ENCODE measurements at places on chromosomes 2 and 18.

DNA sequence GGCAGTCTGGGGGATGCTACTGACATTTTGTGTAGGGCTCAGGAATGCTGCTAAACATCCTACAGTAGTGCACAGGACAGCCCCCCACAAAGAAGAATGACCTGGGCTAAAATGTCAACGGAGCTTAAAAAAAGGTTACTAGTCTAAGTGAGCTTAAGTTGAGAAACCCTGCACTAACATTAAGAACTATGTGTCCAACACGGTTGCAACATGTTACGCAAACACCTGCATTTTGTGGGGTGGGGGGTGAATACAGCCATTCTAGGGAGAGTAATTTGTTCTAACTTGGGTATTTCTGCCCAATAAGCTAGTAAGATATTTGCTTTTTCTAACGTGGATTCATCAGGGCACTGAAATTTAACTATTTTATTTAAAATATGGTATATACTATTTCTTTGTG is 57.9 kb downstream of the SLC8A1 start:
- DNase-seq: no peak

- DNase-seq: no peak
Measured at GRCh38 chr2:120985174-120985996, 249.7 kb downstream of the GLI2 start.

DNA sequence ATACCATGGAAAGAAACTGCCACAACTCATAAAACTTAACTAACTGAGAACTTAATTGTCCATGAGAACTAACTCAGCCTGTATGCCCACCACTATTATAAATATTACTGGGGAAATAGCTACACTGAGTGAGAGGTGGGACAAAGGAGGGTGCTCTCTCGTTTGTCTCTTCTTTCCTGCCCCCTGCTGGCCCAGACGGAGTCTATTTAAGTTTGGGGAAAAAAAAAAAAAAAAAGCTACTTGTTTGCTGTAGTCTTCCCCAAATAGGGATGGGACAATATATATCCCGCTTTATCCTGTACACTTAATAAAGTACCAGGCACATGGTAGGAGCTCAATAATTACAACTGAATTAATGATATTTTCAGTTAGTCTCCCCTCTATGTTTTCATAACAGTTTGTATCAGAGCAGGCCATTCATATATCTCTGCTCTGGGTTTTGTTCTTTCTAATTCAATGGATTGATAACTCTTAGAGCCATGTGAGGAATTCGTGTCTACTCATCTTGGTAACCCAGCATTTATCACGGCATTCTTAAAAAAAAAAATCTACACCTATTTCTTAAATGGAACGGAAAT is 647.6 kb upstream of the PKDCC start:
- DNase-seq: no peak

GRCh38 chr2:8435608-8436007 is 246.2 kb upstream of the ID2 start:
- DNase-seq: no peak

- no peak for DNase-seq
Measured at GRCh38 chr2:82485701-82486100, 1973.4 kb downstream of the SUCLG1 start.

GRCh38 chr2:1282552-1282951 is 130.7 kb upstream of the TPO start:
- no peak for DNase-seq

DNA sequence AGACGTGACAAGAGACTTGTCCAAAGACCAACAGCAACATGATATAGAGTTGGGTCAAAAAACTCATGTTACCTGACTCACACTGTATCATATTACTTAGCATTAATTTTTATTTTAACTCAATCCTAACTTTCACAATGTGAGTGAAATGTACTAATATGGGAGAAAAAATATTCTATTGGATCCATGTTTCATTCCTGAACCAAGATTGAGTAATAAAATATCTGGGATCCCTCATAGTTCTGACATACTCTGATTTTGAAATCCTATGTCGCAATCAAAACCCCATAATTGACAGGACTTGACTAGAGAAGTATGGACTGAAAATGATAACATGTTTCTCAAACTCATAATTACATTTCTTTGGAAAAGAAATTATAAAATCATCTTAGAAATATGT is 190.4 kb downstream of the RIT2 start:
- no peak for DNase-seq

DNA sequence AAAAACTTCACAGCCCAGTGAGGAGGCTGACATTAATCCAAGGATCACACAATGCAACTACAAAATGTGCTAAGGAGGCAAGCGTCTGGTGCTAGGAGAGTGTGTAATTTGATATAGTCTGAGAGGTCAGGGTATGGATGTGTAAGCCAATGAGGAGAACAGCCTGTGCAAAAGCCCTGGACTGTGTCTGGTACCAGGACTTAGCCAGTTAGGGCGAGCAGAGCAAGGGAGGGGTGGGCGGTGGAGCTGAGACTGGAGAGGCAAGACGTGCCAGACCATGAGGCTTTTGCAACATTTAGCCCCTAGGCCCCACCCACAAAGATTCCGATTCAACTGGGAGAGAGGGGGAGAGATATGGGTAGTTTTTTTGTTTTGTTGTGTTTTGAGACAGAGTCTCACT is 33.5 kb upstream of the SPRED2 start:
- no peak for DNase-seq

GRCh38 chr2:181367906-181368435 is 89.2 kb upstream of the ITGA4 start:
- no peak for DNase-seq

GRCh38 chr2:240922245-240922981 is 16.3 kb downstream of the CROCC2 start:
- DNase-seq: no peak

DNA sequence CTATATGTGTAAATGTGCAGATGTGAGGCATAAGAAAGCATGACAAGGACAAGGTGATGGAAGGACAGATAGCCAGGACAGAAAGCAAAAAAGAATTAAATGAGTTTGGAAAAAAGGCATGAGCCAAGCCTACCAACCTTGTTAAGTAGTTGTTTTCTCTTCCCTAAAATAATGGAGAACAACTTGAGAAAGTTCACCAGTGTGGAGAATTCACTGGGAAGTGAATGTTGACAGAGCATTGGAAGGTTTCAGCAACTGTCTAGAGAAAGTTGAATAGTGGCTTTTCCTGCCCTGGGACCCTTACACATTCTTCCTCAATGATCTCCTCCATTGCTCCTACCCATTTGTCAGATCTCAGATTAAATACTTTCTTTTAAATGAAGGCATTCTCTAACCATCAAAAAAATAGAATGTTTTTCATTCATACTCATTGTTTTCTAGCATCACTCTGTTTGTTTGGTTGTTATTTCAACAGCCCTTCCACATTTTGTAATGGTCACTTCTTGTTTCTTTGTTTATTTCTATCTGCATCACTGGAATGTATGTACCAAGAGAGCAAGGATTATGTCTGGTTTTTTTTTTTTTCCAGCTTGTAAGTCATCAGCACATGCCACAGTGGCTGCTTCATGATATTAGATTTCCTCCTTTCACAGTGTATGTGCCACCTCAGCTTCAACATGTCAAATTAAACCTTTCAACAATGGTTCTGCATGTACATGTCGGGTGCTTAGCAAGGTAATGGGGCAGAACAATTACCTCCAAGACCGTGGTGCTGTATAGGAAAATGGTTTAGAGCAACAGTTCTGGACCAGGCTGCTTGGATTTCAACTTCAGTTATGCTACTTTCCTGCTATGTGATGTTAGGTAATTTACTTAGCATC is 586.0 kb upstream of the VRK2 start:
- no peak for DNase-seq

DNA sequence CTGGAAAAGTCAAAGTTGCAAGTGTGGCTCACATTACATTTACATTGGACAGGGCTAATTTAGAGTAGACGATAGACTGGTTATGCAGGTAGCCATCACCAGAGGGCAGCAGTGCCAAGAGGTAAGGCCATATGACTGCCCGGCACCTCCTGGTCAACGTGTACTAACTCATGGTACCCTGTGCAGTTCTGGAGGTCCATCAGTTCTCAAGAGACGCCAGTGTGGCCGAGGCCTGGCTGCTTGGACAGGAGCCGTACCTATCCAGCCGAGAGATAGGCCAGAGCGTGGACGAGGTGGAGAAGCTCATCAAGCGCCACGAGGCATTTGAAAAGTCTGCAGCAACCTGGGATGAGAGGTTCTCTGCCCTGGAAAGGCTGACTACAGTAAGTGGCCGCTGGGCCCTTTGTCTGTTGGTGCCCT is 65.8 kb upstream of the EML6 start:
- DNase-seq: peak; percentile 54

- no peak for DNase-seq
Measured at GRCh38 chr2:175402571-175402970, 221.1 kb upstream of the ATP5MC3 start.

DNA sequence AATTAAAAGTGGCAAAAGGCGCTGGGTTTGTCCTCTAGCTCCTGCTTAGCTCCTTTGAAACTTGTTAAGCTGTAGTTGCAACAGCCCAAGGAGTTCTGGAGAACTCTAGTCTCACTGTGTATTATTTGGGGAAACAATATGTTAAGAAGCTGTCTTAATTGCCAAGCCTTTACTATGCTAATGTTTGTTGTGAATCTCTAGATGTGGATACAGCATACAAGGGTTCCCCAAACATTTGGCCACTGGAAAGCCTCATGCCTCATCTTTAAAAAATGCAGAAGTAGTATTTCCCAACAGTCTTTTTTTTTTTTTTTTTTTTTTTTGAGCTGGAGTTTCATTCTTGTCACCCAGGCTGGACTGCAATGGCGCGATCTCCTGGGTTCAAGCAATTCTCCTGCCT is 236.7 kb downstream of the PRKCE start:
- no peak for DNase-seq

GRCh38 chr2:14348247-14348646 is 284.3 kb upstream of the LRATD1 start:
- DNase-seq: no peak

- DNase-seq: peak; percentile 69
Measured at GRCh38 chr2:215269397-215270117, 42.3 kb upstream of the ATIC start.

- DNase-seq: no peak
Measured at GRCh38 chr2:53353135-53354114, 414.2 kb upstream of the CHAC2 start.

DNA sequence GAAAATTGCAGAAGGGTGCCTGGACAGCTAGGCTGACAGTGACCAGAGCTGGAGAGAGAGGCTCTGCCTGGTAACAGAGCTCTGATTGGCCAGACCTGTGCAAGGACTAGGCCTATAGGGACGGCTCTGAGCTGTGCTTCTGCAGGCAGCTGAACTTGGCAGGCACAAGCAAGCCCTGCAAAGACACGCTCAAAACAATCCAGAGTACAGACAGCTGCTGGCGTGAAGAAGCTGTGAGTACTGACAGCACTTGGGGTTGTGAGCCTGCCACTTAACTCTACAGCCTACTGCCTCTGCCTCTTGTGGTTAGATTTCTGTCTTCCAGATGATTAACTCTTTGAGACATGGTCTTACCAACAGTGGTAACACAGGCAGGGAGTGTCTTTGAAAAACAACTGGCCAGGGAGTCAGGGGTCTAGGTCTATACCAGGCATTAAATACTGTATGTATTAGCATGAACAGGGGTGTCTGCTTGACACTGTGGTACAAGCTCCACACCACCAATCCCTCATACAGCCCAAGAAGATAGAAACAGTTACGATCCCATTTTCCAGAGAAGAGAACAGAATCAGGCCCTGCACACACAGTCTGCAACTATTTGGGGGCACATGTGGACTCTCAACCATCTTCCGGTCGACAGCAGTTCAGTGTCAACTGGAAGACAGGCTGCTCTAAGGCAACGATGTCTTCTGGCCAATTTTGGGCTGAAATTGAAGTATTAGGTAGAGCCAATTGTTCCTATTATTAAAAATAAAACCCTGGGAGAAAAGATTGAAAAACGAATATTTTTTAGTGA is 568.4 kb downstream of the TNS1 start:
- DNase-seq: no peak

DNA sequence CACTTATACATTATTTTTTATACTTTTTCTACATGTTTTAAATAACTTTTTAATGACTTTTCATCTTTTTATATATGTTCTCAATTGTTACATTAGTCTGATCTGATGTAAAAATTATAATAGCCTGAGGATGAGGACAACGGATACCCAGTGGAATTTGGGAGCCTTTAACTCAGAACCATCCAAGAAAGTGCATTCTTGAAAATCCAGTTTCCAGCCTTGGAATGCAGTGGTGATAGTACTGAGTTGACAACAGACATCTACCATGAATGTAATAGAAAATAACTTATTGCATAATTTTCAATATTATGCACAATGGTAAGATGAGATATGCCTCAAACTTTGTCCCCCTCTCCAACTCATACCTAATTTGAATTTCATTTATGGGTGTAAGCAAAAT is 120.7 kb upstream of the ZC3H15 start:
- DNase-seq: no peak

Data from stimulated activated CD4-positive, alpha-beta T cell treated with anti-CD3 and anti-CD28 coated beads, Interleukin-4, amount 100 ng/mL, for 24 hours (primary cell).